Right lung (tissue), 10 donors: ENCODE measurements at places on chromosomes 12 and 14.
A peak's percentile ranks its signal among the peaks of the same experiment; 100 is the strongest.

- DNase-seq = no peak
These were observed 30.4 kb upstream of the GNPNAT1 start for GRCh38 chr14:52821805-52822250.

- DNase-seq = peak; percentile 8
These were observed 270.6 kb downstream of the AEBP2 start for GRCh38 chr12:19709889-19710288.

DNA sequence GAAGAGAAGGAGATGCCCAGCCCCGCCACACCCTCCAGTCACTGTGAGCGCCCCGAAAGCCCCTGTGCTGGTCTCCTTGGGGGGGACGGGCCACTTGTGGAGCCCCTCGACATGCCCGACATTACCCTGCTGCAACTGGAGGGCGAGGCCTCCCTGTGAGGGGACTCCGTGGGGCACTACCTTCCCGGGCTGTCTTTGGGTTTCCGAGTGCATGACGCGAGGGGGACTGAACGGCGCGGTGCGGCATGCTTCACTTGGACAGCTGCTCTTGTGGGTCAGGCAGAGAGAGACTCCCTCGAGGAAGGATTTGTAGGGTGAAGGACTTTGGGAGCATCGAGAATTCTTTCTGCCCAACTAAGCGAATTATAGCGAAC lies 1.1 kb downstream of the CCDC184 start:
- no peak for DNase-seq

DNA sequence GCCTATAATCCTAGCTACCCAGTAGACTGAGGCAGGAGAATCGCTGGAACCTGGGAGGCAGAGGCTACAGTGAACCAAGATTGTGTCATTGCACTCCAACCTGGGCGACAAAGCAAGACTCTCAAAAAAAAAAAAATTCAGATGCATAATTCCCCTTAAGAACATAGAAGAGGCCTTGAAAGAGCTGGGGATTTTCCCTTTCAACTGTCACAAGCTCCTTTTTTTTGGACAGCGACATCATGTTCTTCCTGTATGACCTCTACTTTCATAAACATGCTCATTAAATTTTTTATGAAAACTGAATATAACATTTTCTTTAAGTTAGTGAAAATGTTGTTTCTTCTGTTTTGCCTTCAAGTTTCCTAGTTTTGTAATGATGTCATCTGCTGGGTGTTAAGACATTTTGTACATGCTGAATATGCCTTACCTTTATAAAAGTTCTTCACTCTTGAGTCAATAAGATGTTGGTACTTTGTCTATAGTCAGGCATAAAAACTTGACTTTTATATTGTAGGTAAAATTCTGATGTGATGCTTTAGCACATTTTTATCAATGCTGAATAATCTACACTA lies 76.0 kb downstream of the PTHLH start:
- DNase-seq = no peak

DNA sequence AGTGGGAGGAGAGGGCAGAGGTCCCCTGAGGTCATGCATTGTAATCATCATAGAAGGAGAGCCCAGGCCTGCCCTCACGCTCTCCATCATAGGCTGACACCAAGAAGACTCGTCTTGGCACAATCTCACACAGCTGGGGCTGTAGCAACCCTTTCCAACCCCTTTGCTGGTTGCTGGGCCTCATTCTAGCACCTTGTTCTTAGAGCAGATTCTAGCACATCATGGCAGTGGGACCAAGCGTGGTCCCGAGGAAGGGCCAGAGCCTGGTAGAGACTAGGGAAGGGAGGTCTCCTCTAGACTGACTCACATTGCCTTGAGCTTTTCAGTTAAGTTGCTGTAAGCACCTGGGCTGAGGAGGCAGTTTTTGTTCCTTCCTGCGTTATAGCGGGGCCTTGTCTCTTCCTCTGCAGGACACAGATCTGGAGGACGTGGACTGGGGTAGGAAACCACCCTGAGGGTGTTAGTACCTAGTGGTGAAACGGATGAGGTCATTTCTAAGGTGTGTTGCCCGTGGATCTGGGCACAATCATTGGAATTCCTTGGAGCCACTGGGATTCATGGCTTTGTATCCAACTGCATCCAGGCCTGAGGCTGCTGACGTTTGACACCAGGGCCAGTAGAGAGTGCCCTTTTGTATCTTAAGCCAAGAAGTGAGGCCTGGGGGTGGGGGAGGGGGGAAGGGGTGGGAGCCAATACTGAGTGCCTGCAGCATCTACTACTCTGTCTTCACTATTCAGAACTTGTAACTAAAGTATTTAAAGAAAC lies 19.9 kb downstream of the RPS6KL1 start:
- no peak for DNase-seq

- DNase-seq = no peak
These were observed 73.4 kb downstream of the IFNG start for GRCh38 chr12:68086019-68086603.

DNA sequence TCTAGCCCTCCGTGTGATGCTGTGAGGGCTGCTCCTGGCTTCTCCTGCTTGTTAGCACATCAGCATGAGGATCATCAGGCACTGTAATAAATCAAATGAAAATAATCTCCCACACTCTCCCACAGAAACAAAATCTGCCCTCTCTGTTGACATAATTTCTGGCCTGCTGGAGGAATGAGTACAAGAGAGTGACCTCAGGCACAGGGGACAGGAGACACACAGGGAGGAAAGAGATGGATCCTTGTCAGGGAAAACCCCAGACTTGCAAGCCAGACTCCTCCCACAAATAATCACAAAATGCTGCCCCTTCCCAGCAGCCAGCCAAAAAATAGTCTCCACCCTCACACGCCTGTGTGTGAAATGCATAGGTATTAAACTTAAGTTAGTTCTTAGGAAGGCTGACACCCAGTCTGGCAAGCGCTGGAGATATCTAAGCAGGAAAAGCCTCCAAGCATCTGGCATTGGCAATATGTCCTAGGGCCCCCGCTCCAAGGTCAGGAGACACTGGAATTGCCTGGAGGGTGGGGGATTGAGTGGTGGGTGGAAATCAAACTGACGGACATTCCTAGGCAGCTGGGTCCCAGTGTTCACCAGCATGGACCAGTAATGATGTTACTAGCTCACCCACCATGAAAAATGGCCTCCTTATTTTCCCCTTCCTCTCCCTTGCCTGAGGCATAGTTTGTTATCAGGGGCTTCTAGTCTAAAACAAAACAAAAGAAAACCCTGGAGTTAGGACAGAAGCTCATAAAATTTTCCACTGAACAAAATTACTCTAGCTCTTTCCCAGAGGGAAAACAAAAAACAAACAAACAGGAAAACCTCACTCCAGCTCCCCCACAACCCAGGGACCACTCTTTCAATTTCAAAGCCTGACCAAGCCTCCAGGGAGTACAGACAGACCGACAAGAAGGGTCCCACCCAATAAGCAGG lies 22.0 kb downstream of the SMUG1 start:
- no peak for DNase-seq

GRCh38 chr12:7916936-7917335 lies 19.1 kb downstream of the SLC2A3 start:
- no peak for DNase-seq

DNA sequence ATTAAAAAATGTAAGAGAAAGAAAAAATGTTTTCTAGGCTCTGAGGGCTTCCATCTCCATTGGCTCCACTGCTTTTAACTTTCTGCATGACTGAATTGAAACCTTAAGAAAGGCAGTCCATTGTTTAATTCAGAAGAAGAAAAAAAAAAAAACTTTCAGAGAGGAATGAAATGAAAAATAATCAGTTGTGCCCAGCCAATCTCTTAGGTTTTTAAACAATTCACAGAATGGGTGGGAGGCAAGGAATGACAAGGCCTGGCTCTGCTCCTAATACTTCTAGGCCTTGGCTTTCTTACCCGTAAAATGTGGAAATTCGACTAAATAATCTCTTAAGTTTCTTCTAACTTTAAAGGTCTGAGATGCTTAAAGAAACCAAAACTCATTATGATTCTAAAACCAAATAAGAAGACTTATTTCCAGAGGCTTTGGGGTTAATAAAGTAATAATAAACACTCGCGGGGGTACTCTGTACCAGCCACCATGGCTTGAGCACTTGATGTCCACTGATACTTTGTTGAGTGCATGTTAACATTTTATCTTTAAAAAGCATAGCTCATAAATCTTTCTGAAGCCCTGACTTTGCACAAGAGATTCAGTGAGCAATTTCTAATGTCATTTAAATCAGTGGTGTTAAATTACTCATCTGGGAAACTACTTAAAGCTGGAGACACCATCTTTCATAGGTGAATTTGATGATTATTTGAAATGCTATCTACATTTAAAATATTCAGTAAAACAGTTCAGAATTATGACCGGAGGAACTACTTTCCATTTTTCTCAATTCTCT lies 49.6 kb downstream of the STON2 start:
- DNase-seq = no peak

DNA sequence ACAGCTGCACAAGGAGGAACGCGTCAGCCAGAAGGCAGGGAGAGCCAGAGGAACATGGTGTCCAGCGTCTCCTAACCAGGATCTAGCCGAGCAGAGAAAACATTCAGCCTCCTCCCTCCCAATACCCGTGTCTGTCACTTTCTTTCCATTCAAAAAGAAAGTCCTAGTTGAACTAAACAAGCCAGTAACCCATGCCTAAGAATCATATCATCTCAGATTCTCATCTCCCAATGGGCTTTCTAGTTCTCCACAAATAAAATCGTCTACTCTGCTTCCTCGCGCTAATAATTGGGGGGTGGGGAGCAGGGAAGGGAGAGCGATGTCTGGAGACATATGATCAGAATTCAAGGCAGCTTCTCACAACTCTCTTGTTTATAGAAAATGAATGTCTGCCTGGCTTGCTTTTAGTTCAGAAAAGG lies 7.4 kb downstream of the NKX2-1 start:
- no peak for DNase-seq

DNA sequence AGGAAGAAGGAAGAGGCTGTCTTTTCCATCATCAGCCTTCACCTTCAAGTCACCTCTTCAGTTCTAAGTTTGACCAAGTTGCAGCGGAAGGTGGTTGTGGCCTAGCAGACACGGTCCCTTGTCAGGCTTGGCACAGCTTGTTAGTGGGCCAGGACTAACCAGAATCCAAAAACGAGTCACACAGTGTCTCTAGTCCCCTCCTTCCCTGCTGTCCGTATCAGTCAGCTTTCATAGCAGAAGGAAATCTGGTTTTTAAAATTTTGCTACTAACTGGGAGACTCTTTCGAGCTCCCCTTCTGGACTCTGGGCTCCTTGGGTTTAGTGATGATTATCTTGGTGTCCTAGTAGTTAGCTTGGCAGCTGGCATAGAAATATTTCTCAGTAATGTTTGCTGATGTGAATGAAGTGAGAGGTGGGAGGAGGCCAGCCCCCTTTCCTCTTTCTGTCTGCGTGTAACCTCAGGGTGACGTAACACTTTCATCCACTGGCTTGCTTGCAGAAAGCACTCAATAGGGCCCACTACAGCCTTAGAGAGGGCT lies 3.8 kb downstream of the ETV6 start:
- no peak for DNase-seq

DNA sequence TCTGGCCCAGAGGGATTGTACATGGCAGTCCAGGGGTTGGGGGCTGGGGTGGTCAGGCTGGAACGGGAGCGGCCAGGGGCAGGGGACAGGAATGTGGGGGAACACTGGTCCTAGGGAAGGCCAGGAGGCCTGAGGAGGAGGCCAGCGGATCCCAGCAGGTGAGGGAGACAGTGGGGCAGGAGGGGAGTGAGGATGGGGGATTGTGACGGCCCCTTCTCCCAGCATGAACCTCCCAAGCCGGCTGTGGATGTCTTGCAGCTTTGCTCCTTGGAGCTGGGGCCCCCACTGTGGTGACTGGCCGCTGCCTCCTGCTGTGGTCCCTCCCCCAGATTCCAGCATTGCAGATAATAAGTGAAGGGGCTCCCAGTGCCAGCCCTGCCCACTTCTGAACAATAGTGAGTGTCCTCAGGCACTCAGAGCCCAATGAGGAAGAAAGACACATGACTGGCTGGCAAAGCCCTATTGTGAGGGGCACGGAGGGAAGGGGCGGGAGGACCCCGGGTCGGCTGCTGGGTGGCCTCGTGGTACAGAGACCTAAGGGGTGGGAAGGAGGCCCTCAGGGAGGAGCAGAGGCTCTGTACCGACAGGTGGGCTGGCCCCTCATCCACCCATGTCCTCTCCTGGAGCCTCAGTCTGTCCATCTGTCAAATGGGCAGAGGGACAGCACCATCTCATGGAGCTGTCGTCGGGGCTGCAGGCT lies 215.0 kb downstream of the KIF26A start:
- DNase-seq = no peak

DNA sequence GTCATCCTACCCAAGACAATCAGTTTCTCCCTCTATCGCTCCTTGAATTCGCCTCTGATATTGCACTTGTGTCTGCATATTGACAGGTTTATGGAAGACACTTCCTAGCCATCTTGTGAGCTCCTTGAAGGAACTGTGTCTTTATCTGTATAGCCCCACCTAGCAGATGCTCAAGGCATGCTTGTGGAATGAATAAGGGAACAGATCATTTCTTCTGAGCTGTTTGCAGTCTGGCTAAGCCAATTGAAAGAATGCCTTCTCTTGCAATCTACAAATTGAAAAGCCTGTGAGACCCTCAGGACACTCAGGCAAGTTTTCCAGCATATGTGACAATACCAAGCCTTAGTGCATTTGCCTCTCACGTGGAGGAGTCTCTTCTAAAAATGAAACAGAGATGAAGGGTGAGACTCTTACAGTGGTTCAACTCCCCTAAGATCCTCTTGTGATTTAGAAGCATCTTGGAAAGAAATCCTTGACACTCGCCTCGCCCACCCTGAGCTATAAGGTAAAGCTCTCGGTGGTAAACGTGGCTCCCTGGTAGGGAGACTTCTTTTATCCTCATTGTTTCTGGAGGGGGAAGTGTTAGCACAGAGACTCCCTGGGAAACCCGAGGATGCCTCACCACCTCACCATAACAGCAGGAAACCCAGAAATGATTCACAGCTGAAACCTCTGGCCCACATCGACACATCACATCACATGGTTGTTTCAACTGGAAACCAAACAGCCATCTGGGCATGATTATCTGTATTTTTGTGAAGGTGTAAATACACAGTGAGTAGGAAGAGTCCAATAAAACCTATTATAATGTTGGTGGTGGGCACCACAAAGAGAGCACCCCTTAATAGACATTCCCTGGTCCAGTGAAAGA lies 112.3 kb upstream of the BCL2L14 start:
- no peak for DNase-seq

GRCh38 chr12:31216479-31216878 lies 109.5 kb downstream of the SINHCAF start:
- no peak for DNase-seq
